ENCODE measurements at places on chromosomes 13 and 19.

DNA sequence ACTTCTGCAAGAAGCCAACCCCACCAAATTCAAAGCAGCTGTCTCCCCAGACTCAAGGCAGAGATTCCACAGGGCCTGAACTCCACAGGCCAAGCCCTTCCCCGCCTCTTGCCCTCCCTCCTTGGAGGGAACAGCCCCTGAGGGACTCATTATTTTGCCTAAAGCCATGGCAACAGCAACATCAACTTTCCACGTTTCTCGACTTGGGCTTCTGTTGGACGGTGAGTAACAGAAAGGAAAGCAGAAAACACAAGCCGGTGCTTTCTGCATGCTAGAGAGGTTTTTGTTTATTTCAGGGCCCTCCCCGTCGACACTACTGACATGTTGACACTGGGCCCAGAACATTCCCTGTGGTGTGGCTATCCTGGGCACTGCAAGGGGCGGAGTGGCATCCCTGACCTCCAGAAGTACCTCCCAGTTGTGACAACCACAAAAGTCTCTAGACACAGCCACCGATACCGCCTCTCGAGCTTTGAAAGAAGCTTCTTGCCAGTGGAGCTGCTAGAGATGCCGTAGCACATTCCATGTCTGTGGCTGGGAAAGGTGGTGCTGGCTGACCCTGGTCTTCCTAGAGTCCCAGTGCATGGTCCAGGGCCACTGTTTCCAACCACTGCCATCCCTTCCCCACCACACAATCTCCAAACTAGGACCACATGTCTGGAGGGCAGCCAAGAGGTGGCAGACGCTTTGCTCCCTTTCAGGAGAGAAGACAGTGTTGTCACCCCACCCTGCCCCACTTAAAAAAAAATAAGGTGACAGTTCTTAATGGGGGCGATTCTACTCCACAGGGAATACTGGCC, 12.8 kb downstream of the CAPS start:
- H3K27me3 ChIP-seq = no peaks in the 10 kb centered on the region
- peak overlapping the region; percentile 80 for H3K27ac ChIP-seq
- H3K4me1 ChIP-seq = peaks cover 26% of the 10 kb centered on the region

DNA sequence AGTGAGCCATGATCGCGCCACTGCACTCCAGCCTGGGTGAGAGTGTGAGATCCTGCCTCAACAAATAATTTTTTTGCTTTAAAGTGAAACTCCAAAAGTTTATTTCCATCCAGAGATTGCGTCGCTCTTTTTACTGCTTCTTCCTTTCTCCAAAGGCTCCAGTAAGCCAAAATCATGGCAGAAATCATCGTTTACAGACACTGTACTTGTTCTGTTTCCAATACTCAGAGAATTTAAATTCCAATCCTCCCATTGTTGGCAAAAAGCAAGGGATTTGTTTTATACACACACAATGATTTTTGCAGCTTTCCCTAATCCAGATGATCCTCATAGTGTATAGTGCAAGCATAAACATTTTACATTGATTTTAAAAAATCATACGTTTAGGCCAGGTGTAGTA, 15.3 kb downstream of the FBXO27 start:
- no peak for DNase-seq
- no peaks in the 10 kb centered on the region for H3K4me1 ChIP-seq
- H3K27me3 ChIP-seq = no peaks in the 10 kb centered on the region
- no peaks in the 10 kb centered on the region for H3K36me3 ChIP-seq

DNA sequence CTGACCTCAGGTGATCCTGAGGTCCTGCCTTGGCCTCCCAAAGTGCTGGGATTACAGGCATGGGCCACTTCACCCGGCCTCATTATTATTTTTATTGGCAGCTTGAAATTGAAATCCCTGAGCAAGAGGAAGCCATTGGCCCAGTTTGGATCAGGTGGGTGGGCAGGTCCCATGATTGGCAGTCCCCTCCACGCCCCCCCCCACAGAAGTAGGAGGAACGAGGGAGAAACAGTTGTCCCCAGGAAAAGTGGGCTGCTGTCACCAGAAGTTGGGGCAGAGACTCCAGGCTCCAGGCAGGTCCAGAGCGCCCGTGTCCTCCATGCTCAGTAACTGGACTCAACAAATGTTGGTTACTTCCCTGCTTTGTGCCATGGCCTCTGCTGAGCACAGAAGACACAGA, 70.4 kb downstream of the SIPA1L3 start:
- no peaks in the 10 kb centered on the region for H3K27me3 ChIP-seq
- no peak overlapping the region for H3K4me3 ChIP-seq
- no peak for DNase-seq
- H3K4me1 ChIP-seq = peaks cover 8% of the 10 kb centered on the region
- peak overlapping the region; percentile 12 for H3K27ac ChIP-seq

DNA sequence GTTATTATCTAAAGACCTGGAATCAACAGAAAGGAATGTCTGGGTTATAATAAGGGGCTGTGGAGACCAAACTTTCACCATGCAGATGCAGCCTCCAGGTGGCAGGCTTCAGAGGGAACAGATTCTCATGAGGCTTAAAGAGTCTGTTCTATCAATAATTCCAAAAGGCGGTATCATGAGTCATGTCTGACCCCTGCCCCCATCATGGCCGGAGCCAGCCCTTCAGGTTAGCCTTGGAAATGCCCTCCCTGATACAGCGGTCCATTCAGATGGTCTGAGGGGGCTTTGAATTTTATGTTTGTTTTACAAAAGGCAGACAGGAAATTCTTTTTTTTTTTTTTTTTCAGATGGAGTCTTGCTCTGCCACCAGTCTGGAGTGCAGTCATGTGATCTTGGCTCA, 21.7 kb upstream of the LAMP1 start:
- H3K36me3 ChIP-seq = peaks cover 10% of the 10 kb centered on the region
- no peaks in the 10 kb centered on the region for H3K27me3 ChIP-seq
- DNase-seq = no peak

DNA sequence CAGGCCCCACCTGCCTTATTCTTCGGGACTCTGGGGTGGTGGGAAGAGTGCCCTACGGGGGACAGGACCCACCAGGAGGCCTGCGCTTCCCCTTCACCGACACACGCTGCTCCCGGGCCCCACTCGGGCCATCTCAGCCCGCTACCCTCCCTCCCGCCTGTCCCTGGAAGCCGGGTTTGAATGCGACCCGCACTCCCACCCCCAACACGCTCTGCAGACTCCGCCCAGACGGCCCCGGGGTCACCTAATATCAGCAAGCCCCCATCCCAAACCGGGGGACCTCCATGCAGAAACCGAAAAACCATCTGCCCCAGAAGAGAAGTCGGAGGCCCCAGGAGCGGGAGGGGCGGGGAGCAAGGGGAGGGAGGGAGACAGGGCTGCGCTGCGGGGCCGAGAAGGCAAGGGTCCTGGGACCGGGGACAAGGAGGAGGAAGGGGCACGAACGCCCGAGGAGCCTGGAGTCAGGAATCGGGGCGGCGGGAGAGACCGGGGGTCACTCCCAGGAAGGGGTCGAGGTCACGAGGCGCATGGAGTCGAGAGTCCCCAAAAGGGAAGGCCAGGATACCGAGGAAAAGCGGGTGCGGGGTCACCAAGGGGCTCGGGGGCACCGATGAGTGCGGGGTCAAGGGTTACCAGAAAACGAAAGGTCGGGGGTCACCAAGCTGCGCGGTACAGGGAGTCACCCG, 766 bp downstream of the SBNO2 start:
- H3K27ac ChIP-seq = peak overlapping the region; percentile 94
- H3K27me3 ChIP-seq = no peaks in the 10 kb centered on the region
- H3K4me1 ChIP-seq = peaks cover 39% of the 10 kb centered on the region
- DNase-seq = no peak
- H3K36me3 ChIP-seq = no peaks in the 10 kb centered on the region

GRCh38 chr19:56295531-56296455, 18.8 kb downstream of the ZSCAN5A start:
- peaks cover 13% of the 10 kb centered on the region for H3K4me1 ChIP-seq
- no peak overlapping the region for H3K4me3 ChIP-seq
- H3K27ac ChIP-seq = no peak overlapping the region
- no peaks in the 10 kb centered on the region for H3K27me3 ChIP-seq
- peaks cover 47% of the 10 kb centered on the region for H3K36me3 ChIP-seq
